ENCODE measurements at places on chromosomes 7 and 10.

DNA sequence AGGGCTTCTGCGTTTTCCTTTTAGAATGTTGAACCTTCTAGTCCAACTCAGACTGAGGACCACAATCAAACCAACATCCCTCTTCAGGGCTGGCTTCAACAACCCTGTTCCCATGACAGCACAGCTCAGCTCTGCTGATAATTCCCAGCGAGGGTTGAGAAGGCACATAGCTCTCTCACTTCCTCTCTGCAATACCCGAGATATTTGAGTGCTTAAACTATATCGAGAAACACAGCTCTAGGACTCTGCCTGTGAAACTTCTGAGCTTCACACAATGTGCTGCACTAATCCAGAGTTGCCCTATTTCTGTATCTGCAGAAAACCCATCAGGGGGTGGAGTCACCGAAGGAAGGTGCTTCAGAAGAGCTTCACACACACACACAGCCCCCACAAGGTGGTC is 1.6 kb upstream of the ADARB2 start:
- no peak for DNase-seq

- DNase-seq, result peak; percentile 11
Measured at GRCh38 chr7:126501617-126502016, 751.1 kb downstream of the GRM8 start.

GRCh38 chr7:43758029-43758821 is at the start of gene BLVRA:
Gene BLVRA, plus strand, starts transcription at chr7:43758680. Its CDS starts 12,479 bp downstream, at chr7:43771159.
- DNase-seq, result no peak

GRCh38 chr7:45176091-45176490 is 18.5 kb downstream of the RAMP3 start:
- no peak for DNase-seq

DNA sequence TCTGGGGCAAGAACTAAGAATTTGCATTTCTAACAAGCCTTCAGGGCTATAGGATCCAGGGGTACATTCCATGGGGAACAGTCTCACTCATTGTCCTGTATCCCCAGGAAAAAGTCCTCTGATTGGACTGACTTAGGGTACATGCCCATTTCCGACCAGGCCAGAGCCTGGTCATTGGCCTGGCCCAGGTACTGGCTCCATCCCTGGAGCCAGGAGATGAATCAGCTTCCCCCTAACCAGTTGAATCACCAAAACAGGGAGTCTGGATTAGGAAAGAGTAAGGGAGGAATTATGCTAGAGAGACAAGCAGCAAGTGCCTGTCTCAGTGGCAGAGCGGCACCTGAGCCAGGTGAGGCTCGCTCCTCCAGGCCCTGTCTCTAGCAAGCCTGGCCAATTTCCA is 137.5 kb downstream of the FGFR2 start:
- DNase-seq, result no peak

DNA sequence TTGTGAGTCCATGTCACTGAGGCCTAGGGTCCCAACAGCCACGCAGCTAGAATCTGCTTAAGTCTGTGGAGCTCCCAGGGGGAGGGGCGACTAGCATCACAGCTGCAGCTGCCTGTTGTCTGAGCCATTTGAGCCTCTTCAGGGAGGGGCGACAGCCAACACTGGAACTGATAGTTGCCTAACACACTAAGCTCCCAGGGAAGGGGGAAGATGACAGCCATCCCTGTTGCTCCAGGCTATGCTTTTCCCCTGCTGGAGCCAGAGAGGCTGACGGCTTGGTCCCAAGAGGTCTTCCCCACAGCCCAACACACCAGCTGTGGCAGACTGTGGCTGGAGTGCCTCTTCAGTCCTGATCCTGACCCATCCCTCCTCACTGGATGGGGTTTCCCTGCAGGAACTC is 817.5 kb downstream of the NXPH1 start:
- no peak for DNase-seq

DNA sequence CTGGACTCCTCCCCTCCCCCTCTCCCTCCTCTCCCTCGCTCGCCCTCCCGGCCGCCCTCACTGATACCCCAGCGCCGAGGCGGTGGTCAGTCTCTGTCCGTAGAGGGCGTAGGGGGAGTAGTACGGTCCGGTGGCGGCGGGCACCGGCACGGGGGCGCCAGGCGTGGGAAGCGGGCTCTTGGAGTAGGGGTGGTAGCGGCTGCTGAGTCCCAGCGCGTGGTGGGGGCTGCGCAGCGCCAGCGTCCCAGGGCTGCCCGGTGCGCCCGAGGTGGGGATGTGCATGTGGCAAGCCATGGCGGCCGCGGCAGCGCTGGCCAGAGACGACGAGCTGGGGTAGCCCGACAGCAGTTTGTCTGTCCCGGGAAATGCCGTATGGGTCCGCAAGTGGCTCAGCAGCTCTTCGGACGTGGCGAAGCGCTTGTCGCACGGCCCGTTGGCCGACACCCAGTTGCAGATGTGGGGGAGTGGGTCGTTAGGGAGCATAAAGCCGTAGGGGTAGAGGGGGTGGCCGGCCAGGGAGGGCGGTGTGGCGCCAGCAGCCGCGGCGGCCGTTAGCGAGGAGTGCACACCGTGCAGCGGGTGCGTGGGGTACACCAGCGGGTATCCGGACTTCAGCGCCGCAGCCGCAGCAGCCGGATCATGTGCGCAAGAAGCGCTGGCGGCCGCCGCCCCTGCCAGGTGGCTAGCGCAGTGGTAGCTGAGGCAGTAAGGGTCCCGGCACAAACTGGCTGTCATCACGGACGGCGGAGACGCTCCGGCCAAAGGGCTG is 2.7 kb downstream of the ZNF503 start:
- no peak for DNase-seq

DNA sequence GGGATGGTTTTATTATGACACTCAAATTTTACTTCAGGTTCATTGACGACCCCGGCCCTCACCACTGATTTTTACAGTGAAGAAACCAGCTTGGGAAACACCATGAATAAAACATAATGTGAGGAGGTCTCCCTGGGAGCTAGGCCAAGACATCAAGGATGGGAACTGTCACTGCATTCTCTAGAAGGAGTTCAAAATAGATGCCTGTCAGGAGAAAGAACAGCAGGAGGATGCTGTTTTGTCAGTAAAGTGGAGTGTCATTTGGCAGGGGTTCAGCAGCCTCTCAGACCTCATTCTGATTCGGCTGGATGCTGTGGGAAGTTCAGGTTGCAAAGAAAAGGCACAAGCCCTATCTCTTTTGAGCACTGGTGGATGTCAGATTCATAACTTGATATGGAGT is 360.3 kb upstream of the C7orf33 start:
- DNase-seq, result no peak

DNA sequence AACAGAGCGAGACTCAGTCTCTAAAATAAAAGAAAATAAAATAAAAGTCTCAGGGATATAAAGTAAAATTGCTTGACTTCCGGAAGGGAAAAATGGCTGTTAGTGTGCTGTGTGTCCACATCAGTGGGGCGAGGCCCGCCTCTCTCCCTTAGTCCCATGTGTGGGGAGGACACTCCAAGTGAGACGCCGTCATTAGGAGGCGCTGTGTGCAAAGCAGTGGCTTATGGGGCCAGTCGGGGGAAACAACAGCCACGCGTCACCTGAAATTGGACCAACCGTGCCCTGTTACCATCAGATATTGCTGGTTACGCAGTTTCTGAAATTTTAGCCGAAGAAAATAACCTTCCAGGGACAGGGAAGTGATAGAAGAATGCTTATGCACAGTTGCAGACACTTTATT is 15.8 kb downstream of the SFXN4 start:
- no peak for DNase-seq

DNA sequence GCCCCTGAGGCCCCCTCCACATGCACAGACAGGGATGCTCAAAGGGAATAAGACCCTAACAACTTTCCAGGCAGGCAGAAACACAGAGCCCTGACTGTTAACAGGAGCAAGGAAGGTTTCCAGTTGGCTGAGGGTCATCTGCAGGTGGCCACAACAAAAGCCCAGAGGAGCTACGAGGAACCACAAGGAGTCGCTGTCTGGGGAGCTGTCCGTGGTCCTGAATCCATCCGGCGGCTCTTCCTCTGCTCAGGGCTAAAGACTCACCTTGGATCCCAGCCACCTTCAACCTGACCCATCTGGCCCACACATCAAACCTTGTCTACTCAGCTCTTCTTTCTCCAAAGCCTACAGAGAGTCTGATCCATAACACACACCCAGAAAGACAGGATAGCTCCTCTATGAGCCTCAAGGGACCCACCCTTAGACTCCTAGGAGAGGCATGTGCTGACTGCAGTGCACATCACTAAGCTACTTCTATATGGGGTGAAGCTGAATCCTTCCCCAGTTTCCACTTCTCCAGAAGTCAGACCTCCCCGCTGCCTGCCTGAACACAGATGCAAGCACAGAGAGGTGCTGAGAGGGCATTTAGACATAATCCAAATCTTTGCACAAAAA is 104.0 kb downstream of the SLIT1 start:
- DNase-seq, result no peak

GRCh38 chr7:45927721-45928120 is 6.6 kb upstream of the IGFBP3 start:
- no peak for DNase-seq

GRCh38 chr7:104805449-104806317 is 208.3 kb upstream of the KMT2E start:
- no peak for DNase-seq

DNA sequence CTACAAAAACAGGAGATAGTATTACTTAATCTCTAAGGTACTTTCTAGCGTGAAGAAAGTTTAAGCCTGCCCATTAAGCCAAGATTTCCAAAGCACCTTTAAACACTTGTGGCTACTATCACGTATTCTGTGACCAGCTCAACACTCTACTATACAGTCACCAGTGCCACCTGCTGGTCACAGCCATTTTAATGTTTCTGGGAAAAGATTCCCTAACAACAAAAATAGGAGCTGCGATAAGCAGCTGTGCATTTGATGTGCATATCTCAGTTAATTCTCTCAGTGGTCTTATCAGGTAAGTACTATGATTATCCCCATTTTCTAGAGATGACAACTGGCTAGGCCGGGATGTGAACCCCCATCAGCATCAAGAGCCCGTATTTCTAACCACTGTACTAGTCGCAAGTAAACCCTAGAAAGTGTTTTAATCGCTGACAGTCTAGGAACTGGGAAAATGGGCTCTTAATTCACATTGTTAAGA is 860 bp downstream of the SEC31B start:
- peak; percentile 6 for DNase-seq

GRCh38 chr10:28363376-28363775 is 60.5 kb upstream of the MPP7 start:
- DNase-seq, result no peak

- DNase-seq, result no peak
Measured at GRCh38 chr10:125337510-125337909, 177.1 kb upstream of the CTBP2 start.

- no peak for DNase-seq
Measured at GRCh38 chr7:156816943-156817572, 75.9 kb downstream of the LMBR1 start.

Measured in NCI-H187 (cell line).